AG08396 (cell line): ENCODE measurements at places on chromosomes 13 and 19.

- DNase-seq, result peak; percentile 6
Observed at GRCh38 chr13:85659493-85659892, 139.7 kb downstream of the SLITRK6 start.

GRCh38 chr13:62434081-62434480, 1018.4 kb upstream of the PCDH20 start:
- DNase-seq, result no peak

- no peak for DNase-seq
Observed at GRCh38 chr13:114248011-114248410, 13.3 kb downstream of the CDC16 start.

GRCh38 chr19:18660939-18661670, 22.4 kb upstream of the CRTC1 start:
- DNase-seq, result no peak

DNA sequence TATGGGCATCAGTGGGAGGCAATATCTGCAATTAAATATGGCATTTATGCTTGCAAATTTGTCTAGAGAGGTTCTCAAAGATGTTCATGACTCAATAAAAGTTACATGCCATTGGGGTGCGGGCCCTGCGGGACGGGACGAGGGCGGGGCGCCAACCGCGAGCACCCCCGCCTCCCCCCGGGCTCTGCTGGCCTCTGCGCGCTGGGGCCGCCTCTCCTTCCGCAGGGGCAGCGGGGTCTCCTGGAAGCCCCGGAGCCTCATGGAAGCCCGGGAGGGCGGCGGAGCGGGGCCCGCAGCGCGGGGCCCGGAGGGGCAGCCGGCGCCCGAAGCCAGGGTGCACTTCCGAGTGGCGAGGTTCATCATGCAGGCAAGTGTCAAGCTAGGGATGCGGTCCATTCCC, 179.2 kb downstream of the TPTE2 start:
- DNase-seq, result no peak

DNA sequence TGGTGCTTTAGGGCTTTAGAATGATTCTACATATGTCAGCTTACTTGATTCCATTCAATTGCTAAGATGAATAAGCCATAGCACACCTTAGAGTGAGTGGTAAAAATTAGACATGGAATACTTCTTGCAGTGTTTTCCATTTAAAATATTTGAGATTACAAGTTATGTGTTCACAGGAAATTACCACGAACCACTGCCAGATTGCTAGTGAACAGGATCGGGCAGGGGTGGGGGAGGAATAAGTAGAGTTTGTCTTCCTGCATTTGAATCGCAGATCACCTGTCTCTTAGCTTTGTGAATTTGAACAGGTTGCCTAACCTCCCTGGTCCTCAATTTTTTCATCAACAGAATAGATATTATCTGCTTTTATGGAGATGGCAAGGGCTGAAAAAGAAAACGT, 124.6 kb downstream of the GGACT start:
- no peak for DNase-seq

DNA sequence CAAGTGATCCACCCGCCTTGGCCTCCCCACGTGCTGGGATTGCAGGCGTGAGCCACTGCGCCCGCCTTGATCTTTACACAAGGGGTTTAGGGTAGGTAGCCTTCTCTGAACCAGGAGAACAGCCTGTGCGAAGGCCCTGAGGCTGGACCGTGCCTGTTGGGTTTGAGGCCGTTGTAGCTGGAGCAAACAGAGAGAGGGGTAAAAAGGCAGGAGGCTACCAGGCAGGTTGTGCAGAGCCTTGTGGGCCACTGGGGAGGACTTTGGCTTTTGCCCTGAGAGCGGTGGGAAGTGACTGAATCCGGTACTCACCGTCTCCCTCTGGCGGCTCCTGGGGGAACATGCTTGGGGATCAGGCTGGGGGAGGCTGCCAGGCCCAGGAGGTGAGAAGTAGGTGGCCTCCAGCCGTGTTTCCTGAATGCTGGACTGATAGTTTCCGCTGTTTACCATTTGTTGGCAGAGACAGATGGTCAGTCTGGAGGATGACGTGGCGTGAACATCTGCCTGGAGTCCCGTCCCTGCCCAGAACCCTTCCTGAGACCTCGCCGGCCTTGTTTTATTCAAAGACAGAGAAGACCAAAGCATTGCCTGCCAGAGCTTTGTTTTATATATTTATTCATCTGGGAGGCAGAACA, 24.6 kb downstream of the SPC24 start:
- DNase-seq, result peak; percentile 88

GRCh38 chr19:38496603-38497487, 63.4 kb downstream of the RYR1 start:
- no peak for DNase-seq

- DNase-seq, result no peak
Observed at GRCh38 chr19:11087870-11088505, 1.3 kb upstream of the LDLR start.

GRCh38 chr13:24389506-24389905, 80.1 kb downstream of the C1QTNF9 start:
- DNase-seq, result no peak

- DNase-seq, result no peak
Observed at GRCh38 chr13:110326263-110326904, 19.3 kb downstream of the COL4A2 start.

GRCh38 chr19:13020002-13020414, 24.7 kb downstream of the NFIX start:
- no peak for DNase-seq

DNA sequence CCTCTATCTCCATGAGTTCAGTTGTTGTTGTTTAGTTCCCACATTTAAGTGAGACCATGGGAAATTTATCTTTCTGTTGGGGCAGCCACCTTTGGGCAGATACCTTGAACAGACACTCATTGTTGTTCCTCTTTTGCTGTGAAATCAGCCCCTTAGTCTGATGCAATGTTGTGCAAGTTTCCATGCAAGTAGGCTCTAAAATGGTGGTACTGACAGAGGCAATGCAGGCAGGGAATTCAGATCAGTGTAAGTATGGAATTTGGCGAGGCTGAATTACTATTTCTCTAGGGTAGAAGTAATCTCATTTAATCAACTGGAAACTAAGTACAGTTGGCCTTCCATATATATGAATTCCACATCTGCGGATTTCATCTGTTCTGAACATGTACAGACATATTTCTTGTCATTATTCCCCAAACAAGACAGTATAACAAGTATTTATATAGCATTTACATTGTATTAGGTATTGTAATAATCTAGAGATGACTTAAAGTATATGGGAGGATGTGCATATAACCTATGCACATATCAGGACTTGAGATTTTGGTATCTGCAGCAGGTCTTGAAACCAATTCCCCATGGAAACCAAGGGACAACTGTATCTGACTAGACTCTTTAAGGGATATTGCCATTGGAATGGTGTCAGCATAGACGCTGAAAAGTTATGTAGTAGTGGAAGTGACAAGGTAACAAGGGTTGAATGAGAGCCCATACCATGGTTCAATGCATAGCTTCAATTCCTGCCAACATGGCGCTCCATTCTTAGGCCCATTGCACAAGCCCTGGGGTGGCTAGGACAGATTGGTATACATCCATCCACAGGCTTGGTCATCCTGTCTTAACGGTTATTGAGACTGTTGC, 281.5 kb upstream of the HTR2A start:
- no peak for DNase-seq

DNA sequence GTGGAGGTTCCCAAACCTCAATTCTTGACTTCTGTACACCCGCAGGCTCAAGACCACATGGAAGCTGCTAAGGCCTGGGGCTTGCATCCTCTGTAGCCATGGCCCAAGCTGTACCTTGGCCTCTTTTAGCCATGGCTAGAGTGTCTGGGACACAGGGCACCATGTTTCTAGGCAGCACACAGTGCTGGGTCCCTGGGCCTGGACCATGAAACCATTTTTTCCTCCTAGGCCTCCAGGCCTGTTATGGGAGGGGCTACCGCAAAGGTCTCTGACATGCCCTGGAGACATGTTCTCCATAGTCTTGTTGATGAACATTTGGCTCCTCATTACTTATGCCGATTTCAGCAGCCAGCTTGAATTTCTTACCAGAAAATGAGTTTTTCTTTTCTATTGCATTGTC, 701.4 kb downstream of the FGF9 start:
- no peak for DNase-seq

- peak; percentile 4 for DNase-seq
Observed at GRCh38 chr13:48078251-48078656, 16.6 kb downstream of the MED4 start.

GRCh38 chr19:584240-585001, 5.3 kb upstream of the HCN2 start:
- DNase-seq, result peak; percentile 83

DNA sequence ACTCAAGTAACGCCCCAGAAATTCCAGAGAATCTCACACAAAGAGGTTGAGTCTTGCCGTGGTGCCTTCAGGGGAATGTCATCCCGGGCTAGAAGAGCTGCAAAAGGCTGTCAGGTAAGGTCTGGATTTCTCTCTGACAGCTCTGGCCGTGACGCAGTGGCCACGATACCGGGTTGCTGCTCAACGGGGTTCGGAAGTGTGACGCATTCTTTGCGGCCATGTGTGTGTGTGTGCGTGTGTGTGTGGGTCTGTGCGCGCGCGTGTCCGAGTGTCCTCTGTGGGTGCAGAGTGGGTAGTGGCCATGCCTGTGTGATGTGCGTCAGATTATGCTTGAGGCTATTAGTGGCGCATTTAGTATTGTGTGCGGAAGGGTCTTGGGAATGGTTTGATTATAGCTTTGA, 306 bp downstream of the ZNF540 start:
- peak; percentile 45 for DNase-seq

DNA sequence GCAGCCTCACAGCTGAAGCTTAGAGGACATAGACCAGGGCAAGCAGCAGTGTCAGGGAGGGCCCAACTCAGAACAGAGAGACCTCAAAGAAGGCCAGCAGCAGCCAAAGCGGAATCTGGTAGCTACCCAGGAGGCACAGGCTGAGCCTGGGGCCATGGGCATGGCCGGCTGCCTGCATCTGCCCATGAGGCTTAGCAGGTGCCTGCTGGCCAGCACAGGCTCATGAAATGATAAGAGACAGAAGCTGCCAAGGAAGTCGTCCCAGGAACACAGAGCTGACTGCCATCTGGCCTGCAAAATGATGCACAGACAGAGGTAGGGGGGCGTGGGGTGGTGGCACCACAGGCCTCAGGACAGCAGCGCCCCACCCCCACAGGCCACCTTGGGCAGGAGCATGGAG, 29.2 kb downstream of the TUBA3C start:
- DNase-seq, result no peak

GRCh38 chr19:14416817-14417231, 2.3 kb downstream of the DDX39A start:
- DNase-seq, result no peak

DNA sequence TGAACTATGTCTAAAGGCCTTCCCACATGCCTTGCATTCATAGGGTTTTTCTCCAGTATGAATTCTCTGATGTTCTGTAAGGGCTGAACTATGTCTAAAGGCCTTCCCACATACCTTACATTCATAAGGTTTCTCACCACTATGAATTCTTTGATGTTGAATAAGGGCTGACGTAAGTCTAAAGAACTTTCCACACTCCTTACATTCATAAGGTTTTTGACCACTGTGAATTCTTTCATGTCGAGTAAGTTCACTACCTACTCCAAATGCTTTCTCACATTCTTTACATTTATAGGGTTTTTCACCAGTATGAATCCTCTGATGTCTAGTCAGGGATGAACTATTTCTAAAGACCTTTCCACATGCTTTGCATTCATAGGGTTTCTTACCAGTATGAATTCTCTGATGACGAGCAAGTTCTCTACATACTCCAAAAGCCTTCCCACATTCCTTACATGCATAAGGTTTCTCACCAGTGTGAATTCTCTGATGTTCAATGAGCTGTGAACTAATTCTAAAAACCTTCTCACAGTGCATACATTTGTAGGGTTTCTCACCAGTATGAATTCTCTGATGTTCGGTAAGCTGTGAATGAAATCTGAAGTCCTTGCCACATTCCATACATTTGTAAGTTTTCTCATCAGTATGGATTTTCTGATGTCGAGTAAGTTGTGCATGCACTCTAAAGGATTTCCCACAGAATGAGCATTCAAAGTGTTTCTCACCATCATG, 19.1 kb upstream of the ZNF260 start:
- no peak for DNase-seq

GRCh38 chr13:113948034-113948742, 25.7 kb downstream of the C13orf46 start:
- peak; percentile 59 for DNase-seq

DNA sequence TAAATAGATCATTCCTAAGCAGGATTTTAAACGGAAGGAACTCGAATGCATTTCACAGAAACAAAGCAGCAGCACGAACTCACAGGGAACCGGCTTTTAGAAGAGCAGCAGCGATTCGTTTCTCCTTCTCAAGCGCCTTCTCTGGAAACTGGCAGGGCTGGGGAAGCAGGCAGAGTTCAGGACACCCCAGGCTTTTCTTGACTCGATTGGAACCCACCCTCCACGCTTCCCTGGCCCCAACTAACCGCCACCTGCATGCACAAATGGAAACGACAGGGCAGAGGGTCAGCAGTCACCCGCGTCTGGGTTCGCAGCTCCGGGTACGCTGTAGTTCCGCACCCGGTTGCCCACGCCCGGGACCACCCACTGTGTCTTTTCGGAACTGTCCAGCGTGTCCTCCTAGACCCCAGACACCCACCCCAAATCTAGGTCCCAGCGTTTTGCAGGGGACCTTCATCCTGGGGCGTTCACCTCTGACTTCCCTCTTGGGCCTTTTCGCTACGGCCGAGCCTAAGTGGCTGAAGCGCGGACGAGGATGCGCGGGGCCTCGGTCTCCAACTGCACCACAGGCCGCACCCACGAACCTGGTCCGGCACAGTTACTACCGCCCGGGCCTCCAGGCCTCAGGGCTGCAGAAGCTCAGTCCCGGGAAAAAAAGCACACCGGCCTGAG, 500 bp downstream of the ZFP30 start:
- peak; percentile 50 for DNase-seq

GRCh38 chr13:112893570-112894422, 75.2 kb upstream of the MCF2L start:
- DNase-seq, result peak; percentile 72

- no peak for DNase-seq
Observed at GRCh38 chr19:14530506-14530905, 1.1 kb downstream of the TECR start.
